MCF 10A (cell line): ENCODE measurements at places on chromosomes 2 and 18. TPM values are rescaled to one million over a fixed set of nuclear protein-coding genes. Genes with fewer than 3 reads are reported as not detected.

DNA sequence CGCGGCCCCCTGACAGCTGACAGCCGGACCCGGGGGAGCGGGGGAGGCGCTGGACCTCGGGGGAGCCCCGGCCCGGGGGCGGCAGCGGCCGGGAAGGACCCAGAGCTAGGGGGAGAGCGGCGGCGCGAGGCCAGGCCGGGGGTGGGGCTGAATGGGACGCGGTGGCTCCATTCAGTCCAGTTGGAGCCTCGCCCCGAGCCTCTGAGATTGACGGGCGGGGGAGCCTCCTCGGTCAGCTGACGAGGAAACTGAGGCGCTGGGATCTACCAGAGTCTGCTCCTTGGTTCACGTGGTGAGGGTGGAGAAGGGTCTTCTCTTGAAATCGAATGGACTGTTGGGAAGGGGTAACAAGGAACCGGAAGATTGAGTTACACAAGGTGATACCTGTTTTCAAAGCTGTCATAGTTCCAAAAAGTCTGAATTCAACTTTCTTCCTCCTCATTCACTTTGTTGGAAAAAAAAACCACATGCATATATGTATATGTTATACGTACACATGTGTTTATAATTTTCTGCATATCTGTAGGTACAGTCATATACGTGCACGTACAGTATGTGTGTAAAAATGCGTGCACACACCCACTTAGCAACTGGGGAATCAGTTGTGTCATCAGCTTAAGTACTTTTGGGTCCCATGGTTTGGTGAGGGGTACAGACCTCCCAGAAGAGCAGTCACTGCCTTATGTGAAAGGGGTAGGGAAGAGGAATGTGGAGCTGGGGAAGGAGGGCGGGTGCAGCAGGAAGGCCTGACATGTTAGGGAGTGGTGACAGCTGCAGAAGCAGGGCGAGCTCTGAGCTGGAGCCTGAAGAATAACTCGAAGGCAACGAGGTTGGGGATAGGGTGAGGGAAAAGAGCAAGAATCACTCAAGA lies 628 bp downstream of the PPP1R7 start:
- H3K4me1 ChIP-seq = peaks cover 30% of the 10 kb centered on the region
- H3K36me3 ChIP-seq = peaks cover 19% of the 10 kb centered on the region
- DNase-seq = no peak
- no peaks in the 10 kb centered on the region for H3K27me3 ChIP-seq
- H3K27ac ChIP-seq = peak overlapping the region; percentile 79
- H3K4me3 ChIP-seq = peak overlapping the region; percentile 95

DNA sequence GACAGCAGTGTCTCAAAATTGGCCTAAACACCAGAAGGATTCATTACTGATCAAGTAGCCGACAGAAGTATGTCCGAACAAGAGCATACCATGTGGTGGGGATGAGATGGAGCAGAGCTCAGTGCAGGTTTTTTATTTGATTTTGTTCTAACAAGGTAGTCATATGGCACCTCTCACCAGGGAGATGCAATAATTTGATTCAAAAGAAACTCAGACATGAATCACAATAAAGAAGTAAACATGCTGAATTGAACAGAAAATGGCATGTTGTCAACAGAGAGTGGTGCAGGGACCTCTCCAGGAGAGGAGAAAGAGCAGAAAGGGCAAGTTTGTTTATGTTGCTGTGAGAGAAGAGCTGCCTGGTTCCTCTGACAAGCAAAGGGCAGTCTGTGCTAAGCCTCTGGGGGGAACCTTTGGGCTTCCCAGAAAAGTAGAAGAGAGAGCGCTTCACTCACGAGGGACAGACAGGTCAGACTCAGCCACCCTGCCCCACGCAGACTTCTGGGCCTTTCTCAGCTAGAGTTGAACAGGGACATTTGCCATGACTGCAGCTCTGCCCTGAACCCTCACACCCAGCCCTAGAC lies 351.3 kb upstream of the RAB12 start:
- H3K36me3 ChIP-seq = peaks cover 1% of the 10 kb centered on the region
- DNase-seq = no peak
- no peaks in the 10 kb centered on the region for H3K27me3 ChIP-seq

DNA sequence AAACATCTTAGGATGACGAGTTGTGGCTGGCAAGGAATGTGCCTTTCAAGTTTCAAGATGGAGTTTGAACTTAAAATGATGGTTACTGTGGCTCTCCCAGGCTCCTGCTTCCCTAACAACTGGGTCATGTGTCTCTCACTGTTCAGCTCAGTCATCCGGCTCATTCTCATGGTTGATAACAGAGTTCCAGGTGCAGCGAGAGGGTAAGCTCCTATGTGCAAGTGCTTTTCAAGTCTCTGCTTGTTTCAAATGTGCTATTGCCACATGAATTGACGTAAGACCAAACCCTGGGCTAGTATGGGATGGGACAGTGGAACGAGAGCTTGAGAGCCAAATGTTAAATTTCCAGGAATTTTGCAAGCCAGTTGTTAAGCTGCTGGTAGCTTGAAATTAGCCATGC lies 19.5 kb upstream of the PUM2 start:
- no peak overlapping the region for H3K4me3 ChIP-seq
- DNase-seq = peak; percentile 98
- peak overlapping the region; percentile 57 for H3K27ac ChIP-seq
- peaks cover 33% of the 10 kb centered on the region for H3K4me1 ChIP-seq

DNA sequence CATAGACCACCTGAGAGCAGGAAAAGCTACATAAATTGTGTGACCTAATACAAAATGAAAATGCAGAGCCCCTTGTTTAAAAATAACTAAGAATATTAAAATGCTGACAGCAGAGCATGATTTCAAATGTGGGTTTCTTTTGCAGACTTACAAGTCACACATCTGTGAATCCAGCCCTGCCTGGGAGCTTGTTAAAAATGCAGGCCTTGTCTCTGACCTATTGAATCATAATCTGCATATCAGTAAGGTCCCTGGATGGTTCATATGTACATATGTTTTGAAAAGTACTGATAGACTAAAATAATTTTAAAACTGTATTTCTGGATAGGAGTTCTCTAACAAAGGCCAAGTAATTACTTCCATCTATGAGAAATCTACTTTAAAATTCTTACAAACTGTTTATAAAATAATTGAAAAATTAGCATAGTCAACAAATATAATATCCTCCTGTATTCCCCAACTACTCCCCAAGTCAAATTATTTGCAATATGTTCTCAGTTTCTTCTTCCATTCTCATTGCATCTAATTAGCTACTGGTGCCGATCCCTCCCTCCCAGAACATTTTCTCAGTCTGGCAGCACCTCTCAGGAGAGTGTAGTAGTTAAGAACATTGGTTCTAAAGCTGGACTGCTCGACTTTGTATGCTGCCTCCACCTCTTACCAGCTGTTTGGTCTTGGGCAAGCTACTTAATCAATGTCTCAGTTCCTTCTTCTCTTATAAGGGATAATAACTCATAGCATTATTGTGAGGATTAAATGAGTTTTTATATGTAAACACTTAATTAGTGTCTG lies 1040.4 kb upstream of the CDH2 start:
- no peaks in the 10 kb centered on the region for H3K36me3 ChIP-seq
- no peak for DNase-seq
- no peak overlapping the region for H3K27ac ChIP-seq
- no peak overlapping the region for H3K4me3 ChIP-seq
- no peaks in the 10 kb centered on the region for H3K4me1 ChIP-seq

DNA sequence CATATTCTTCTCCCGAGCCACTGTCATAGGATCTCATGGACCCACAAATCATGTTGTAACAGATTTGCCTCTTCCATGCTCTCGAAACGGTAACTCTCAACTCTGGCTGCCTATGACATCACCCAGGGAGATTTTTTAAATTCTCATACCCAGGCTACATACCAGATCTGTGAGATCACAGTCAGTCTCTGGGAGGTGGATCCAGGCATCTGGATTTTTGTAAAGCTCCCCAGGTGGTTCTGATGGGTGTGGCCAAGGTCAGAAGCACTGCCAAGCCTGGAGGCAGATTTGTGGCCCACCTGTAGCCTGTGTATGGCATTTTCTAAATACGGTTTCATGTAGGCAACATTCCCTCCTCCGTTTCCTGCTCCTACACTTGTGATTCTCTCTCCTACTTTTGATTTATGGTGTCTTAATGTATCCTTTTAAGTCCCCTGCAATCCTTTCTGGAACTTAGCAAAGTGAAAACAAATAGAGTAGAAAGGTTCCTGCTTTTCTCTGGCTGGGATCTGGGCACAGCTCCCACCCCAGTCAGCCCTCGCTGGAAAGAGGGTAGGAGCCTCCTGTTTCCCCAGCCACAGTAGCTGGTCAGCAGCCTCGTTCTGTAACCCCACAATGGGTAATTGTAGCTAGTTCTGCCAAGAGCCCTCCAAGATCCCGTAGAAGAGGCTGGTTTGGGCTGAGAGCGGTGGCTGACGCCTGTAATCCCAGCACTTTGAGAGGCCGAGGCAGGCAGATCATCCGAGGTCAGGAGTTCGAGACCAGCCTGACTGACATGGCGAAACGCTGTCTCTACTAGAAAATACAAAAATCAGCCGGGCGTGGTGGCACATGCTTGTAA lies 96.2 kb downstream of the KLHL29 start:
- peak overlapping the region; percentile 11 for H3K27ac ChIP-seq
- H3K27me3 ChIP-seq = no peaks in the 10 kb centered on the region
- DNase-seq = peak; percentile 73
- peaks cover 19% of the 10 kb centered on the region for H3K4me1 ChIP-seq
- H3K4me3 ChIP-seq = peak overlapping the region; percentile 8

AQP12A gene
- total RNA-seq = not detected in 2 replicates

CNGA3 gene
- not detected in 2 replicates for total RNA-seq

GPR45 gene
- total RNA-seq = not detected in 2 replicates

NGEF gene
- 2.7 and 7.4 TPM in 2 replicates for total RNA-seq
